ENCODE measurements at places on chromosomes 3 and 15.

- no peak for DNase-seq
Observed at GRCh38 chr3:62024882-62025281, 348.5 kb downstream of the FEZF2 start.

DNA sequence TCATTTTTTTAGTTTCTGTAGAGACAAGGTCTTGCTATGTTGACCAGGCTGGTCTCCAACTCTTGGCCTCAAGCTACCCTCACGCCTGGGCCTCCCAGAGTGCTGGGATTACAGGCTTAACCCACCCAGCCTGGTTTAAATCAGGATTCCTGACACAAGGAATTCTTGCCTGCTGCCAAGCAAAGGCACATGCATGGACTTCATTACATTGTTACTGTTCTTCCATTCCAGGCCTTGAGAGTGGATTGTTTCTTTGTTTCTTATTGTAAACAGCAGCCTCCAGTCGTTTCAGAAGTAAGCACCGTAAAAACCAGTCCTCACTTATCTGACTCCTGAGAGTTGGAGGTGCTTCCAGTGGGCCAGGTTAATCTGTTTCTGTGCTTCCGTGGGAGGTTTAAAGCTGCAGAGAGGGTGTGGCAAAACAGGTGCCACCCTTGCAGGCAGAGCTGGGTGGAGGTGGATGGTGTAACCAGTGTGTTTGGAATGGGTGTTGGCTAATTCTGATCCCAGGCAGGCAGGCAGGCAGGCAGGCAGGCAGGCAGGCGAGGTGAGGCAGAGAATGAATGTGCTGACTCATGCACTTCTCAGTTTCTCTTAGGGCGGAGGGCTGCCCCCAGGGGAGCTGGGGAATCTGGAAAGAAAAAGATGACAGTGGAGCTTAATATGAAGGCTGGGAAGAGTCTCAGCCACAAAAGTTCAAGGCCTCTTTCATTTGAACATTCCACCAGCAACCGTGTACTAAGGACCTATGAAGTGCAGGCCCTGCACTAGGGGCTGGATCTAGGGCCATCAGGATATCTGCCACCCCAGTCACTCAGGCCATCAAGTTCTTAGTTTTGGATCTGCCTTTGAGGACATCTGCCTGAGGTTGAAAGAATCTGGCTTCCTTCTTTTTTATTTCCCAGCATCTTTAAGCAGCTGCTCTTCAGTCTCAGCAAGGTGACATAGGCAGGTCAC, 37.0 kb upstream of the CDCP1 start:
- DNase-seq, result no peak

GRCh38 chr3:134430950-134431445, 54.8 kb downstream of the ANAPC13 start:
- no peak for DNase-seq

DNA sequence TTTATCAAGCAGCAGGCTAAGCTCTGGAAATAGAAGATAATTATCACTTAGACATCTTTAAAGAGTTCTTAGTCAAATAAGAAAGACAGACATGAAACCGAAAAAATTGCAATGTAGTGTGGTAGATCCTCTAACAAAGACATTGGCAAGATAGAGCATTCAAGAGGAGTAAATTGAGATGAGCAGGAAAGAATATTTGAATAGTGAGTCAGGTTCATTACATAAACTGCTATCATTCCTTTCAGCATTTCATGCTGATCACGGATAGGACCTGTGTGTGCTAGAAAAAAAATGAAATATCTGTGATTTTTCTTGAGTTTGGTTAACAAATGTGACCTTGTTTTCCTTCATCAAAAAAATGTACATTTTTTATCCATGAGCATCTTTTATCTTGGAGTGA, 460.9 kb downstream of the OTOL1 start:
- DNase-seq, result no peak

Measured in SW 1271 (cell line).